ENCODE measurements at places on chromosomes 2 and 18. TPM values are rescaled to one million over a fixed set of nuclear protein-coding genes. Genes with fewer than 3 reads are reported as not detected.
A peak's percentile ranks its signal among the peaks of the same experiment; 100 is the strongest.

DNA sequence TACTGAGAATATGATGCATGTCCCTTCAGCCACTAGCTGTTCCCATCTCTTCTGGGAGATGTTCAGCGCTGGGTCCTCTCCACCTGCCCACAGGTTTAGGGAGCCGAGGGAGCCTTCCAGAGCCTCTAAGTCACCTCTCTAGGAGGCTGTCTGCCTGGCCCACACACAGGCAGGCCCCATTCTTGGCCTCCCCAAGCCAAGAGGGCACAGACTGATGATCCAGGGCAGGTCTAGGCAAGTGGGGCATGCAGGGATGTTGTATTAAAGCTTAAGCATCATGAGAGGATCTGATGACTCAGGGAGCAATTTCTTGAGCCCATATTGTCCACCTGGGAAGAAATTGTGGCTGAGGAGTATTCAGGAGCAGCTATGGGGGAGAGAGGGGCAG is 19.9 kb downstream of the TMSB10 start:
- H3K27me3 ChIP-seq, result no peaks in the 10 kb centered on the region
- peak overlapping the region; percentile 69 for H3K27ac ChIP-seq
- no peaks in the 10 kb centered on the region for H3K36me3 ChIP-seq
- DNase-seq, result no peak
- peaks cover 40% of the 10 kb centered on the region for H3K4me1 ChIP-seq

GRCh38 chr2:27992787-27993401 is 102.4 kb downstream of the BABAM2 start:
- H3K27me3 ChIP-seq, result no peaks in the 10 kb centered on the region
- no peaks in the 10 kb centered on the region for H3K36me3 ChIP-seq
- H3K4me3 ChIP-seq, result no peak overlapping the region
- no peak overlapping the region for H3K27ac ChIP-seq
- peaks cover 5% of the 10 kb centered on the region for H3K4me1 ChIP-seq
- no peak for DNase-seq

The C2orf66 gene
- not detected for total RNA-seq

The MAPRE2 gene
- 61.7 TPM for total RNA-seq

- H3K36me3 ChIP-seq, result no peaks in the 10 kb centered on the region
- H3K4me1 ChIP-seq, result no peaks in the 10 kb centered on the region
- no peak for DNase-seq
- no peak overlapping the region for H3K27ac ChIP-seq
- no peaks in the 10 kb centered on the region for H3K27me3 ChIP-seq
These were observed 980.1 kb upstream of the POU3F3 start for GRCh38 chr2:103873716-103874351.

DNA sequence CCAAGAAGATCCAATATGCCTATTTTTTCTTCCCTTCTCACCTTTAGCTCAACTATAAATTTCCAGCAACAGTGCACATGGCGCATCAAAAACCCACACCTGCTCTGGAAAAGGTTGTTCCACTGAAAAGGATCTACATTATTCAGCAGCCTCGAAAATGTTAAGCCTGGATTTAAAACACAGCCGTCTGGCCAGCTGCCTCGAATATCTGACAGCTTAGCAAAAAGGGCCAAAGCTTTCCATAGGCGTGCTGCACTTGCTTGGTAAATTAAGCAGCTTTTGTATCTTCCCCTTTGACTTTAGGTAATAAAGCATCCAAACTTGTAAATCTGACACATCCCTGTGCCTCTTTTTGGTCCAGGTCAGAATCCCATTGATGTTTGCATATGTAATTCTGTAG is 20.5 kb downstream of the DAPL1 start:
- H3K36me3 ChIP-seq, result no peaks in the 10 kb centered on the region
- no peaks in the 10 kb centered on the region for H3K27me3 ChIP-seq
- no peak overlapping the region for H3K27ac ChIP-seq
- H3K4me3 ChIP-seq, result no peak overlapping the region
- no peaks in the 10 kb centered on the region for H3K4me1 ChIP-seq

DNA sequence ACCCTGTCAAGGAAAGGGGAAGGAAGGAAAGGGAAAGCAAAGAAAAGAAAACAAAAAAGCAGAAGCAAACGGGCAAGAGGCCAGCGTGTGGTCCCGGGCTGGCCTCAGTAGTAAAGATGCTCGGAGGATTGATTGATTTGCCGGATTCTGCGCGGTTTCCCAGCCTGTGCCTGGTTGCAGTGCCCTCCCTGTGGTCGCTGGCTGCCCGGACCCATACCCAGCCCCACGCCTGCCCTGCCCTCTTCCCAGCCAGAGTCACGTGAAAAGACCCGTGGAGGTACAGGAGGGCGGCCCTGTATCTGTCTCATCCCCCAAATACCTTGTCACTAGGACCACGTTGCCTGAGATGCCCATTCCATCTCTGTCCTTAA is 55.1 kb upstream of the IMP4 start:
- no peak for DNase-seq
- H3K36me3 ChIP-seq, result no peaks in the 10 kb centered on the region
- no peak overlapping the region for H3K27ac ChIP-seq
- H3K4me1 ChIP-seq, result no peaks in the 10 kb centered on the region

DNA sequence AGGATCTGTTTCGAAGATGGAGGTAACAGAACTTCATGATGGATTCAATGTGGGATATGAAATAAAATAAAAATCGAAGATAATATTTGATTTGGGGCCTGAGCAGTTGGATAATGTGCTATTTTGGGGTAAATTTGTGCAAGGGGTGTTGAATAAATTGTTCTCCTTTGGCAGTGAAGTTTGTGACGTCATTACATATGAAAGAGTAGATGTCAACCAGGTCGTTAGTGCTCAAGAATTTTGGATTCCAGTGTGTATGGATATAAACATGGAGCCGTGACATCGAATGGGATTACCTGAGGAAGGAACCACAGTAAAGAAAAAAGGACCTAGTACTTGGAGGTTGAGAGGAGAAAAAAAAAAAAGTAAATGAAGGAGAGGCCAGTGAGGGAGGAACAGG is 253.0 kb downstream of the NCKAP5 start:
- no peaks in the 10 kb centered on the region for H3K27me3 ChIP-seq
- no peaks in the 10 kb centered on the region for H3K4me1 ChIP-seq
- DNase-seq, result no peak
- no peaks in the 10 kb centered on the region for H3K36me3 ChIP-seq
- H3K4me3 ChIP-seq, result no peak overlapping the region
- H3K27ac ChIP-seq, result no peak overlapping the region

DNA sequence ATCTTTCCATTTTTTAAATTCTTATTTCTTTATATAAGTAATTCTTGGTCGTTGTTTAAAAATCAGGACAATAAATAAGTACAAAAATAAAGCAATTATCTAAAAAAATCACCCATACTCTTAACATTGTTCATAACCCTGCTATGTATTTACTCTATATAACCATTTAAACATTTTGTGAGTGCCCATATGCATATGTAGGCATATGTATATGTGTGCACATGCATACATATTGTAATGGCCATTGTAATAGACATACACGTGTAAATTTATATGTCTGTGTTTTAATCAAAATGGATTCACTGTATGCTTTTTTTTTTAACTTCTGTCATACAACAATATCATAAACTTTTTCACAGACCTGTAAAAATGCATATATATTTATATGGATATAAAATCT is 25.6 kb downstream of the DNAJC10 start:
- no peaks in the 10 kb centered on the region for H3K27me3 ChIP-seq
- DNase-seq, result no peak
- no peak overlapping the region for H3K27ac ChIP-seq
- H3K36me3 ChIP-seq, result no peaks in the 10 kb centered on the region

The SERTAD2 gene
- 5.4 TPM for total RNA-seq

The FAM110C gene
- total RNA-seq, result 36.5 TPM

DNA sequence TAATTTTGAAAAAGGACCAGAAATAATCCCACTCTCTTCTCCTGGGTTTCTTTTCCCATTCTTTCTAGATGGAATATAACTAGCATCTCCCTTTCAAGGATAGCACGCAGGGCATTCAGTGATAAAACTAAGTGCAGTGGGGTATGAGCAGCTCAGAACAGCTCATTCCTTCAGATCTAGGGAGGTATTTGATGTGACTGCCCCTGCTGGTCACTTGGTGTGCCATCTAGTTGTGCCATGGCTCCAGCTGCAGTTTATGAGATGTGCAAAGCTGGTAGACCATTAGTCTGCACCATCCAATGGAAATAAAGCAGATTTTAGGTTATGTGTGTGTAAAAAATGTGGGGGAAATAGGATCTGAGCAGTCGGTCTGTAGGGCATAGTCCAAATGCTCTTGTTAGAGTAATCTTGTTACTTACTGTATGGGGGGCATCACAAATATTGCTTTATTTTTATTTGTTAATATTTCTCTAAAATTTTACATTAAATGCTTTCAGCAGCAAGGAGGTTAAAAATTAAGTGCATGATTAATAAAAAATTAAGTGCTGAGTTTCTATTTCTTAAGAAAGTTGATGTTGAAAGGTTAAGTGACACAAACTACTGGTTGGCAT is 38.9 kb downstream of the CTAGE1 start:
- H3K4me3 ChIP-seq, result no peak overlapping the region
- H3K27ac ChIP-seq, result no peak overlapping the region
- no peaks in the 10 kb centered on the region for H3K27me3 ChIP-seq
- peak; percentile 50 for DNase-seq
- no peaks in the 10 kb centered on the region for H3K36me3 ChIP-seq

All from transverse colon (tissue), 4 donors.